ENCODE measurements at places on chromosomes 1 and 21. TPM values are rescaled to one million over a fixed set of nuclear protein-coding genes. Genes with fewer than 3 reads are reported as not detected.

The EDEM3 gene
- total RNA-seq: 72.3 TPM

The LRRC71 gene
- total RNA-seq: not detected

The C4BPA gene
- not detected for total RNA-seq

The ZMYND12 gene
- total RNA-seq: 0.63 TPM

The RPL22 gene
- total RNA-seq: 255 TPM

The RUNX3 gene
- not detected for total RNA-seq

The LCE3E gene
- total RNA-seq: not detected

The ZSWIM5 gene
- total RNA-seq: 38.8 TPM

The UBE2U gene
- not detected for total RNA-seq

The TACSTD2 gene
- total RNA-seq: not detected

The OR2L5 gene
- total RNA-seq: 3.1 TPM

The C1orf226 gene
- 7.5 TPM for total RNA-seq

The OR10Z1 gene
- not detected for total RNA-seq

The LCE2D gene
- total RNA-seq: not detected

The DEDD gene
- total RNA-seq: 20.0 TPM

The BCAN gene
- 94.8 TPM for total RNA-seq

The TMPRSS15 gene
- total RNA-seq: not detected

The MYOM3 gene
- total RNA-seq: not detected

The SLC37A1 gene
- 36.9 TPM for total RNA-seq

The CFH gene
- total RNA-seq: 3.8 TPM

The CHIT1 gene
- total RNA-seq: not detected

The PPFIA4 gene
- 44.1 TPM for total RNA-seq

The FMO5 gene
- total RNA-seq: 0.63 TPM

The GPATCH2 gene
- total RNA-seq: 31.3 TPM

The KLHDC7A gene
- total RNA-seq: not detected

The AMY1C gene
- not detected for total RNA-seq

The ZBTB7B gene
- total RNA-seq: 0.94 TPM

The FOXO6 gene
- 9.1 TPM for total RNA-seq

The PADI1 gene
- not detected for total RNA-seq

The UTS2 gene
- total RNA-seq: not detected

The MEX3A gene
- total RNA-seq: 69.5 TPM

The RXFP4 gene
- not detected for total RNA-seq

The LCE3D gene
- total RNA-seq: not detected

The GPR3 gene
- total RNA-seq: 0.31 TPM

The CRP gene
- not detected for total RNA-seq

The RNU1-4 gene
- under 0.01 TPM for total RNA-seq

The KCNE2 gene
- not detected for total RNA-seq

The CBR1 gene
- total RNA-seq: 22.8 TPM

The KRTAP11-1 gene
- total RNA-seq: not detected

The OR2M3 gene
- total RNA-seq: 0.63 TPM

The MX1 gene
- 6.6 TPM for total RNA-seq

The OR6K6 gene
- not detected for total RNA-seq

The SDC3 gene
- total RNA-seq: 84.5 TPM

The PAPPA2 gene
- total RNA-seq: 9.4 TPM

The ZNF697 gene
- total RNA-seq: 34.7 TPM

The SRGAP2B gene
- 87.0 TPM for total RNA-seq

The IVL gene
- not detected for total RNA-seq

Measured in parietal lobe (tissue), 2 donors.